ENCODE measurements at places on chromosomes 2 and 18.
A peak's percentile ranks its signal among the peaks of the same experiment; 100 is the strongest.

- DNase-seq = no peak
Observed at GRCh38 chr2:204770735-204771134, 225.5 kb downstream of the PARD3B start.

GRCh38 chr2:225282858-225283710 is 116.4 kb upstream of the NYAP2 start:
- peak; percentile 50 for DNase-seq

- no peak for DNase-seq
Observed at GRCh38 chr2:64398516-64399129, 55.3 kb upstream of the LGALSL start.

DNA sequence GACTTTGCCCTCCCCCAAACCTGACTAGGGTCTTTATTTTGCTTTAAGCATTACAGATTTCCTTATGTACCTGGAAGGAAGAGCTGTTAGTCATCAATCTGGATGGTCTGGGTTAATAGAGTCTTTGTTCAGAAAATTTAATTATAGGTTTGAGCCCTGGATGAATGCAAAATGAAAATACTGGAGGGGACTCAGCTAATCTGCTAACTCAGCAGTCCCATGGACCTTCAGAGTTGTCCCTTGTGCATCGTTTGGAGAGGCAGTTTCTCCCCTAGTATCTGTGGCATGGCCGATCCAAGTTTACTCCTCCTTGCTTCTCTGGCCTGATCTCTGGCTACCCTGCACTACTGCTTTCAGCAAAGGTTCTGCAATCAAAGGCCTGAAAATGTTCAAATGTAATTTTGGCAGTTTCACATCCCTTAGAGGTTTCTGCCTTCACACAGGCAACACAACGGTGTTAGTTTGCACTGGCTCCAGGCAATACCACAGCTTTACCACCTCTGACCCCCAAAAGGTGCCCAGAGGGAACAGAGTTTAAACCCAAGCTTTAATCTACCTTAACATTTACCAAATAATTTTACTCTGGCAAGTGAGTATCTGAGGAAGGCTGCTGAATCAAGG is 134.3 kb downstream of the THADA start:
- DNase-seq = no peak

DNA sequence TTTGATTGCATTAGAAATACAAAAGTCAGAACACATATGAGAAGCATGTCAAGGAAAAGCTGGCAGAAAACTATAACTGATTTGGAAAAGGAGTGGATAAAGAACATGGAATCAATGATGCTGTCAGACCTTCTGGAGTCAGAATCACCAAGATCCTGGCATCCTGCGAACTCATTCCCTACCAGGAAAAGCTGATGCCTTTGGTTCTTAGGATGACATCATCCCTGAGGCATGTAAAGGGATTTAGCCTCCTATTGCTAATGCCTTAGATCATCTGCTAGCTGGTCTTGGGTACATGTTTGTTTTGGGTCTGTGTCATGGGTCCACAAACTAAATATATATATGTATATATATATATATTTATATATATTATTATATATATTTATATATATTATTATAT is 680.7 kb downstream of the EPHA4 start:
- DNase-seq = no peak

- DNase-seq = no peak
Observed at GRCh38 chr2:65442420-65443020, 10.1 kb upstream of the SPRED2 start.

DNA sequence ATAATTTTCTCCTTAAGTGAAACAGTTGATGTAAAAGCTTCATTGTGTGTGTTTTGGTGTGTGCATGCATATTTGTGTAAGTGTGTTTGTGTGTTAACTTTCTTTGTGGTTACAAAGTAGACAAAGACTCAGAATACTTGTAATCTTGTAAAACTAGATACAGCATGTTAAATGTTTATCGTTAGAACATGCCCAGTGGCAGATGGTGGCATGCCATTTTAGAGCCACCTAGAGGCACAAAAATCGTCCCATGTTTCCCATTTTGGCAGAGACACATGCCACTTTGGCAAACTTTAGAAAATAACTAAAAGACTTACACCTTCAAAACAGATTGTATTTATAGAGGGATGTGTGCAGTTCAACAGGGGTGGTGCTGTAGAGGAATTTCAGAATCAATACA is 224.1 kb downstream of the LRP1B start:
- DNase-seq = no peak

DNA sequence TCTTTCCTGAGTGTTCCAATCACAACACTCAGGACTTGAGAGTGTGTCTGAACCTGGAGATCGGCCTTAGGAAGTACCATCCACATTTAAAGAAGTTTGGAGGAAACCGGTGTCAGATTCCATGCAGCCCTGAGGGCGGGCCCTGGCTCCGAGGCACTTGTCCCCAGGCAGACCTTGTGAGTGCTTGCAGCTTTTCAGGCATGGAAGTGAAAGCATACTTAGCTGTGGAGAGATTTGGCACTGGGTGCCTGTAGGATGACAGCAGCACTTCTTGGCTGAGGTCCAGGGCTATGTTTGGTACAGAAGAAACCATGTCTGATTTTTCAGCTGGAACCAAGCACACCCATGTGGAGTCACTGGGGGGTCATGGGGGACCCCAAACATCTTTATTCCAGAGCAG is 230.8 kb downstream of the SEPTIN10 start:
- DNase-seq = no peak

GRCh38 chr2:49260979-49261538 is 106.7 kb upstream of the FSHR start:
- DNase-seq = no peak

GRCh38 chr18:11975723-11976122 is 5.6 kb upstream of the IMPA2 start:
- no peak for DNase-seq

GRCh38 chr2:127182626-127183458 is 37.3 kb downstream of the CYP27C1 start:
- no peak for DNase-seq

- DNase-seq = no peak
Observed at GRCh38 chr18:44323125-44323524, 357.6 kb upstream of the SETBP1 start.

DNA sequence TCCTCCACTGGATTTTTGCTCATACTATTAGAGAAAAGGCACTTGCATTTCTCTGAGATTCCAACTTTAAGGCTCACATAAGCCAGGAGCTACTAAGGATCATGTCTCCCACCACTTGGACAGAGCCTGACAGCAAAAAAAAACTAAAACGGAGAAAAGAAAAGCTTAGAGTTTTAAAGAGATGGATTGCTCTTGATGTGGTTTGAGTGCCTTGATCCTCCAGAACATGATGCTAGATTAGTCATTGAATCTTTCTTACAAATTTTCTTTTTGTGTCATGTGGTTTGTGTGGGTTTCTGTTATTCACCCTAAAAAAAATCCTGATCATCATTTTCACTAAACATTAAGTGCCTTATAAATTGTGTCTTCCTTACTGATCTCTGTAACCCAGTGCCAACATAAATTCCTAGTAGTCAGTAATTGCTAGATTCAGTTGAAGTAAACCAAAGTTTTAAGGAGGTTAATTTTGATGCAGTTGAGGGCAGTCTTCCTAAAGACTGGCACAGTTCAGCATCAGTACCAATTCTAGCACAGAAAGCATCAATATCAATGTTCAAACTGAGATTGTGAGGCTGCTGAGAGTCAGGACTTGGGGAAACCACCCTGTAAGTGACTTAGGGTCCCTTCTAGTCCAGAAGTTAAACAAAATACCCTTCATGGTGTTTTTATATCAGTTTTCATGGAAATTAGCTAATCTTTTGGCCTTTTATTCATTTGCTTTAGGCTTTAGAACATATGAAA is 206.3 kb downstream of the RAD51AP2 start:
- no peak for DNase-seq

- DNase-seq = no peak
Observed at GRCh38 chr2:135424849-135425248, 106.2 kb downstream of the ZRANB3 start.

DNA sequence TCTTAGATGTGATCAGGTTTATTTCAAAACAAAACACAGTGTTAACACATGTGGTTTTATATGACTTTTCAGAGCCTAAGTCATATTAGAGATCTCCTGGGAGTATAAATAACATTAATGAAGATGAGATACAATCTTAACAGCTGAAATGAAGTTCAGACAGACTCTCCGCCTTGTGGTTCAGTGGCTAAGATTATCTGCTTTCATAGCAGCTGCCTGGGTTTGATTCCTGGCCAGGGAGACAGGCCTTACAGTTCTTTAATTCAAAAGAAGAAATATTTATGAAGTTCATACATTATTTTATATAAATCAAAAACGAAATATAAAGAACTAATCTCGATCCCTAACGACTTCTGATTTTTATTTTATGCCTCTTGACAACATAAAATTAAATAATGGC is 35.2 kb upstream of the TTC32 start:
- DNase-seq = no peak

DNA sequence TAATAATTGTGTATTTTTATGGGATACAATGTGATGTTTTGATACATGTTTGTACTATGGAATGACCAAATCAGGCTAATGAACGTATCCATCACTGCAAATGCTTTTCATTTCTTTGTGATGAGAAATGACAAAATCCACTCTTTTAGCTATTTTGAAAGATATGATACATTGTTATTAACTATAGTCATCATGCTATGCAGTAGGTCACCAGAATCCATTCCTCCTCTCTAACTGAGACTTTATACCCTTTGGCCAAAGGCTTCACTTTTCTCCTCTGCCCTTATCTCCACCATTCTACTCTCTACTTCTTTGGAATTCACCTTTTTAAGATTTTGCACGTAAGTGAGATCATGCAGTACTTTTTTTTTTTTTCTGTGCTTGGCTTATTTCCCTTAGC is 44.5 kb upstream of the TMEM17 start:
- DNase-seq = no peak

DNA sequence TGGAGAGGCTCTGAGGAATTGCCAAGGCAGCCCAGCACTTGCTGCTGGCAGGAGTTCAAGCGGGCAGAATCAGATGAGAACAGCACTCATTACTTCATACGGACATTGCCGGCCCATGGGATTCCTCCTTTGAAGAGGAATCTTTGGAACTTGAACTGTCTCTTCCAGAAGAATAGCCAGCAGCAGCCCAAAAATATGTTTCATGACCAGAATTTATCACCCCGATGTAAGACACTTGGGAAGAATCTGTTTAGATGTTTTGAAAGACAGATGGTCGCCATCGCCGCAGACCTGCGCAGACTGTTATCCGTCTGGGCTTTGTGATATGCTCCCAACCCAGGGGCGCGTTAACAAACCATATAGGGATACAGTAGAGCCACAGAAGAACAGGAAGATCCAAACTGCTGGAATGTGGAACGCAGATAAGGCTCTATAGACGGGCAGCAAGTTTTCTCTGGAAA is 3.7 kb upstream of the ADI1 start:
- DNase-seq = no peak

DNA sequence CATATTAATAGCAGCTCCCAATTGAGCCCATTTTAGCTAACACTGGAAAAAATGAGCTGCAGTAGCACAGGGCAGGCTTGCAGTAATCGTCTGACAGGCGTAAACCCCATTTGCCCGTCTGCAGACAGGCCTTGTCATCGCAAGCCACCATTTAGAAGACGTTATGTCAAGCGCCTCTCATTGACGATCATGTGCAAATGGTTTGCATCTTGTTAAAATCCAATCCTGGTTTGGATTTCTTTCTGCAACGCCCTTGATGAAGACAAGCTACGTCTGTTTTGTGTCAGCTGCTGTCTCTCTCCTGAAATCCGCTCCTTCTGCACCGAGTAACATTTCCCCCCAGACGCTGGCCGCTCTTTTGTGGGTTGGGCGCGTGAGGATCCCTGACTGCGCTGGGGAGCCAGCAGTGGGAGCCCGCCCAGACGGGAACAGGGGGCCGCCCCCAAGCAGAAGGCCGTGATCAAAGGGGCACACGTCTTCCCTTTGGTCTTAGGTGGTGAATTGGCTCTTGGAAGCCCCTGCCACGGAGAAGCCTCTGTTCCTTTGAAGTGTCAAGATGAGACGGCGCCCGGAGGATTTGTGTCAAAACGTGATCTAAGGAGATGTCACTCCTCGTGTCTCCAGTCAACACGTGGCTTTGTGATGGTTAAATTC is 84.2 kb upstream of the GPC1 start:
- DNase-seq = no peak

DNA sequence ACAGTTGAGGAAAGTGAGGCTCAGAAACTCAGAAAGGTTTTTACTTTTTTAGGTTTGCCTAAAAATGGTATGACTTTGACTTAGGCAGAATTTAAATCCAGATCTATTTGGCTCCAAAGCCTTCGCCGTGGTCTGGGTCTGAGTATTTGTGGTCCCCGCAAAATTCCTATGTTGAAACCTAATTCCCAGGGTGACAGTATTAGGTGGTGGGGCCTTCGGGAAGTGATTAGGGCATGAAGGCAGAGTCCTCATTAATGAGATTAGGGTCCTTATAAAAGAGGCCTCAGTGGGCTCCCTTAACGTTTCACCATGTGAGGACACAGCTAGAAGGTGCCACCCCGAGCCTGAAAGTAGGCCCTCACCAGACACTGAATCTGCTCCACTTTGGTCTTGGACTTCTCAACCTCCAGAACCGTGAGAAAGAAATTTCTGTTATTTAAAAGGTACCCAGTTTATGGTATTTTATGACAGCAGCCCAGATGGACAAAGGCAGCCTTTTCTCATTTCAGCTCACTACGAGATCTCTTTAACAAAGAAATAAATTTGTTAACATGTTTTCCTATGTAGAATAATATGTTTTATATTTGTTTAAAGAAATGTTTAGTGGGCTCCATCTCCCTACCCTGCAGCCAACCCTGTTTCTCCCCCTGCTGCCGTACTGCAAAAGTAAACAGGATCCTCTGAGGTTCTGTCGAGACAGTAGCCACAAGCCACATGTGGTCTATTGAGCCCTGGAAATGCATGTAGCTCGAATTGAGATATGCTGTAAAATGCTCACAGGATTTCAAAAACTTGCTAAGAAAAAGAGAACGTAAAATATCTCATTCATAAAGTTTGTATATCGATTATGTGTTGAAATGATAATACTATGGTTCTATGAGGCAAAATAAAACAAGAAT is 80.6 kb downstream of the MOGAT1 start:
- peak; percentile 38 for DNase-seq

DNA sequence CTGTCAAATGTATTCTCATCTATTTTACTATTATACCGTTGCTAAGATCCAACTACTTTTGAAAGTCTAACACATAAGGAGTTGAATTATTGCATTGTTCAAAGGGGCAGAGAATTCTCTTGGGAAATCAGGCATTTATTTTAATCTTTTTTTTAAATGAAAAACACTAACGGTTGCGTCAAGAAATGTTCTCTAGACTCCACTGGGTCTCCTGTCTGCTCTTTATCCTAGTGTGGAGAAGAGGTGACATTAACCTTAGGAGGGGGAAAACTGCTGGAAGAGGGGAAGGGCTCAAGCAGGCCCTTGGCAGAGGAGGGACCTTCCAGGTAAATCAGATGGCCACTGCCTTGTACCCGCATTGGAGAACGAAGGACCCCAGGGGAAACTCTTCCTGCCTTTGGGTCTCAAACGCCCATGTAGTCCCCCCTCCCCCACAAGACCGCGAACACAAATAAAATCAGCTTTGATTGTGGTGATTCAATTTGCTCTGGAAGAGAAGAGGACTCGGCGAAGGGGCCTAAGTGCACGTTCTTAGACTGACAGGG is 1.1 kb upstream of the APCDD1 start:
- DNase-seq = no peak

GRCh38 chr2:54522624-54523281 is 66.6 kb downstream of the SPTBN1 start:
- peak; percentile 33 for DNase-seq

- no peak for DNase-seq
Observed at GRCh38 chr2:233111427-233111826, 51.3 kb downstream of the INPP5D start.

GRCh38 chr2:6352247-6352646 is 513.5 kb downstream of the CMPK2 start:
- DNase-seq = no peak

- DNase-seq = no peak
Observed at GRCh38 chr18:27120246-27120645, 64.9 kb downstream of the CHST9 start.

- DNase-seq = no peak
Observed at GRCh38 chr2:56590611-56591010, 406.8 kb downstream of the CCDC85A start.
